ENCODE measurements at places on chromosomes 3 and 15.

DNA sequence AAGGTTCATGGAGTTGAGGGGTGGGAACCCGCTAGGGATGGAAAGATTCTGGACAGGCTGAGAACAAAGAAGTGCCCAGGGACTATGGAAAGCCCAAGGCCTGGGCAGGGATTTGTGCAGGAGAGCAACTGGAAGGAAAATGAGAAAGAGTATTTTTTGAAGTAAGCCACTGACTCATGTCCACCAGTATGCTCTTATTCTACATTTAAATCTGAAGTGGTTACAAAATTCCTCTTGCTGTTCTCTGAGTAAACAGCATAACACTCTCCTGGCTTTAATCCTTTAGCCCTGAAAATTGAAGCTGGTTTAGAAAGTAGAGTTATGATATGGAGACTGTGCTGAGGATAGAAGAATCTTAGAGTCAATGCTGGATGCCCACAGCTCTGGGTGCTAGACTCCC, 165.2 kb downstream of the ISL2 start:
- H3K27me3 ChIP-seq: no peaks in the 10 kb centered on the region
- no peaks in the 10 kb centered on the region for H3K36me3 ChIP-seq
- no peak for DNase-seq
- no peaks in the 10 kb centered on the region for H3K4me1 ChIP-seq
- H3K27ac ChIP-seq: no peak overlapping the region

GRCh38 chr3:61723038-61723437, 161.7 kb downstream of the PTPRG start:
- no peak overlapping the region for H3K27ac ChIP-seq
- DNase-seq: no peak
- no peaks in the 10 kb centered on the region for H3K36me3 ChIP-seq
- H3K4me1 ChIP-seq: peaks cover 18% of the 10 kb centered on the region
- no peaks in the 10 kb centered on the region for H3K27me3 ChIP-seq

DNA sequence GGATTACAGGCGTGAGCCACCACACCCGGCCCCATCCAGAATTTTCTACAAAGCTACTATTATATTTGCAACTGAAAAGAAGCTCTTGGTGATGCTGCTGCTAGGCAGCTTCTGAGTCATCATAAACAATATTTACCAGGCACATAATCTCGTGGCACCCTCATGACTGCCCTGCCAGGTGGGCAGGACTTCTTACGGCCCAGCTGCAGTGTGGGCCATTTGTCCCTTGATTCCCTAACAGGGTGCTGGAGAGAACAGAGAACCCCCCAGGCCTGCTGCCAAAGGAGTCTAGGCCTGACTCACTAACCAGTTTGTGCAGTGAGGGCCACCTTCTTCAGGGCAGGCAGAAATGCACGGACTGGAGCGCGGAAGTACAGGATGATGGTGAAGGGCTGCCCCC, 4.9 kb downstream of the EPB42 start:
- no peaks in the 10 kb centered on the region for H3K36me3 ChIP-seq
- H3K27ac ChIP-seq: no peak overlapping the region
- H3K4me1 ChIP-seq: peaks cover 15% of the 10 kb centered on the region
- no peak for DNase-seq
- no peak overlapping the region for H3K4me3 ChIP-seq

- no peak for DNase-seq
- no peaks in the 10 kb centered on the region for H3K36me3 ChIP-seq
- H3K27ac ChIP-seq: no peak overlapping the region
- no peak overlapping the region for H3K4me3 ChIP-seq
- peaks cover 4% of the 10 kb centered on the region for H3K4me1 ChIP-seq
Measured at GRCh38 chr3:111315930-111316587, 225.9 kb upstream of the CD96 start.

DNA sequence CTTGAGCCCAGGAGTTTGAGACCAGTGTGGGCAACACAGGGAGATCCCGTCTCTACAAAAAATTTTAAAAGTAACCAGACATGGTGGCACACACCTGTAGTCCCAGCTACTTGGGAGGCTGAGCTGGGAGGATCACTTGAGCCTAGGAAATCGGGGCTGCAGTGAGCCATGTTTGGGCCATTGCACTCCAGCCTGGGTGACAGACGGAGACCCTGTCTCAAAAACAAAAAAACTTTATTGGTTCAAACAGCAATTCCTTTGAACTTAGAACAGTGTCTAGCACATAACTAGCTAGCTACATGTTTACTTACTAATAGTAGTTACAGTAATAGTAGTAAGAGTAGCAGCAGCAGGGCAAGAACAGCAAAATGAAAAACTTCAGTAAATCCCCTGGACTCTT, 10.1 kb downstream of the HAUS2 start:
- no peak overlapping the region for H3K27ac ChIP-seq
- no peaks in the 10 kb centered on the region for H3K4me1 ChIP-seq
- H3K36me3 ChIP-seq: peaks cover 31% of the 10 kb centered on the region
- no peak for DNase-seq
- H3K27me3 ChIP-seq: no peaks in the 10 kb centered on the region
